HepG2 (cell line): ENCODE measurements at places on chromosomes 2 and 18. TPM values are rescaled to one million over a fixed set of nuclear protein-coding genes. Genes with fewer than 3 reads are reported as not detected.

DNA sequence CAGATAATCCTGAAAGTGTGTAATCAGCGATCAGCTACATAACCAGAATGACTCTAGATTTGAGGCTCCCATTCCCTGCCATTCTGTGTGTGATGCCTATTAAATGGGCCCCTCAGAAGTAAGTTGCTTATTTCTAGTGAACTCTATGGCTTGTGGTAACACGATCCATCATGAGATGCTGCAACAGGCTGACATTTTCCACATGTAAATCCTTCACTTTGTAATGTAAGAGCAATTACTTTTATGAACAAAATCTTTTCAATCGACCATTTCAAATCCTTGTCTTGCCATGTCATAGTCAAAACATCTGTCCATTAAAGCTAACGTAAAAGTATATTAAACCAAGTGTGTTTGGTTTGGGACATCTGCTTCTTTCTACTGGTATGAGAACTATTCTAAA is 175.9 kb upstream of the ETAA1 start:
- DNase-seq, result no peak

GRCh38 chr18:30093376-30093775 is 949.2 kb downstream of the DSC3 start:
- DNase-seq, result no peak

DNA sequence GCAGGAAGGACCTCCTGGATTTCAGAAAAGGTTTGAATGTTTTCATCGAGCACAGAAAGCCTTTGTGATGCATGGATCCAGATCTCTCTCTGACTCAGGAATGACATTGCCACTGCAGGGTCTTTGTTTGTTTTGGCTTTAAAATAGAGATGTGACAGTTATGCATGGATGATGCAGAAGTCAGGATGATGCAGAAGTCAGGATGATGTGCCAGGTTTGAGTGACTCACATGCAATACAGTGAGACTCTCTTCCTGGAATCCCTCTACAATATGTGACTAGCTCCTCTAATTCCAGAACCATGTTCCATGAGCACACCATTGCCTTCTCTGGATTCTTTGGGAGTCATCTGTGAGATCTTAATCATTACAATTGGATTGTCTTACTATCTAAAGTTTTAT is 177.9 kb upstream of the RAB6C start:
- no peak for DNase-seq

DNA sequence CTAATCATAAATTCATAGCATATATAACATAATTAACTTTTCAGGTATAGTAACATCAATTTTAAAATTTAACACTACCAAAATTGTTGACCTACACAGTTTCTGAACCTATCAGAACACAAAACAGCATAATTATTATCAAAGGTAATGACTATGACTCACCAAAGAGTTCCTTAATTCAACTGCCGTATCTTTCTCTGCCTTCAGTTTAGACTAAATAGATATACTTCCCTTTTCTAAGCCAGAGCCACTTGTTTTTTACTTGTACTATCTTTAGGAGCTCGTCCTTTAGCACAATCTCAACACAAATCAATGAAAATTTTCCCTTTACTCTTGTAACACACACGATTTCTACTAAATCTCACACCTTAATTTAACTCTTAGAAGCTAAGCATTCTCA is 54.4 kb downstream of the CCDC88A start:
- DNase-seq, result no peak

The ABCB11 gene
- not detected in 2 replicates for total RNA-seq

The RNU2-63P gene
- total RNA-seq, result 6.8 TPM in 1 of 2 replicates, not detected in the other

DNA sequence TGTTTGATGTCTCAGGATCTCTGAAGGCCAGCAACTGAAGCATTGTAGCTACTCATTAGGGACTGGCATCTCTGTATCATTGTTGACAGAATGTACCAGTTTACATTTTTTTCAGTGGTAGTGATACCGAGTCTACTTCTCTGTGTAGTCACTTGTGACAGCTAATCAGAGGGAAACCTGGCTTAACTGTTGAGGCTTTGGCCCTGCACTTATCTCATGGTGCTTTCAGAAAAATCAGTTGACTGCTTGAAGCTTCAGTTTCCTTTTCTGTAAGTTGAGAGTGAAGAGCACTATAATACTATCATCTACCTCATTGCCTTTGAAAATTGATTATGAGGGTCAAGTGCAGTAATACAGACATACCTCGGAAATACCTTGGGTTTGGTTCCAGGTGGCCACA is 90.0 kb downstream of the COMMD1 start:
- DNase-seq, result no peak

DNA sequence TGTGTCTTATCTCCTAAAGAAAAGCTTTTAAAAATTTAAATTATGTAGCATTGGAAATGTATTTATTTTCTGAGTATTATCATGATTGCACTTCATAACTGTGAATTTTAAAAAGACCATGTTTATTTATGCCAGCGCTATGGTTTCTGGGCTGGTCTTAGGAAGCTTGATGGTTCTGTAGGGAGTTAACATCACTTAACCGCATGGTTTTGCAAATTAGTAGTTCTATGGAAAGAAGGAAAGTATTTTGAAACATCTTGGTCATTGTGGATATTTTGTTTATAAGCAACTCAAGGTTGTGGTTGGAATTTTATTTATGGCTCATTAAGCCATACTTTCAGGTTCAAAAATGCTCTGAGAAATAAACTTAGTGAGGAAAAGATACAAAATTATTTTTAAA is 549.4 kb downstream of the STK39 start:
- DNase-seq, result no peak

- no peak for DNase-seq
Observed at GRCh38 chr2:226514895-226515294, 284.7 kb downstream of the IRS1 start.

- peak; percentile 43 for DNase-seq
Observed at GRCh38 chr2:151922845-151923666, 94.8 kb upstream of the ARL5A start.

DNA sequence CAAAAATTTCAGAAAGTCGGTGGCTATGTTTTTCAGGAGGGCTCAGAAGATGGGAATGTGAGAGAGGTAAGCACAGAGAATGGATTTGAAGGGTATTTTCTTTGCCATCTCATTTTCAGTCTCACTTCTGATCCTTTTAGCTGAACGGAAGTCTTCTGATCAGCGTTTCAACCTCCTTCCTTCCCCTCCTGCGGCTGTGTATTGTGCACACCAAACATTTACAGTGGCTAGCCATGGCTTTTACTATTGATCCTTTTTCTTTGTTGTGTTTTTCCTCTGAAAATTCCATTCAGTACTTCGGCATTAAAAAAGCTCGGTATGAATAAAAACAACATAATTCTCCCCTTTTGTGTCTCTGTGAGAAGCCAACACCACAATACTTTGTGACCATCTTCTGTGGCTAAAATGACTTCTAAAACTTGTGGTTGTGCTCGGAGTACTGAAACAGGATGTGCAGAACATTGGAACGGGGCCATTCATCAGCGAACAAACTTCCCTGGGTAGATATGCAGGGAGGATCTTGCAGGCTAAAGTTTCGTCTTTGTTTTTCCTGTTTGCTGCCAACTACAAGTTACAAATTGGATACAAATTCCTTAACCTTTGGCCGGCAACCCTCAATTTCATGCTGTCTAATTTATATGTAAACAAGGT is 260.8 kb upstream of the FAM98A start:
- DNase-seq, result no peak

GRCh38 chr2:156087875-156088274 is 244.6 kb downstream of the NR4A2 start:
- DNase-seq, result no peak

GRCh38 chr18:61948281-61948741 is 55.5 kb upstream of the RNF152 start:
- no peak for DNase-seq

The SPATA3 gene
- total RNA-seq, result not detected in 2 replicates

The GEN1 gene
- total RNA-seq, result 26.6 and 27.1 TPM in 2 replicates

GRCh38 chr2:226828191-226828590 is 7.7 kb upstream of the RHBDD1 start:
- DNase-seq, result no peak

The LYPD1 gene
- not detected in 2 replicates for total RNA-seq

- DNase-seq, result no peak
Observed at GRCh38 chr2:174449033-174449432, 37.8 kb downstream of the GPR155 start.

DNA sequence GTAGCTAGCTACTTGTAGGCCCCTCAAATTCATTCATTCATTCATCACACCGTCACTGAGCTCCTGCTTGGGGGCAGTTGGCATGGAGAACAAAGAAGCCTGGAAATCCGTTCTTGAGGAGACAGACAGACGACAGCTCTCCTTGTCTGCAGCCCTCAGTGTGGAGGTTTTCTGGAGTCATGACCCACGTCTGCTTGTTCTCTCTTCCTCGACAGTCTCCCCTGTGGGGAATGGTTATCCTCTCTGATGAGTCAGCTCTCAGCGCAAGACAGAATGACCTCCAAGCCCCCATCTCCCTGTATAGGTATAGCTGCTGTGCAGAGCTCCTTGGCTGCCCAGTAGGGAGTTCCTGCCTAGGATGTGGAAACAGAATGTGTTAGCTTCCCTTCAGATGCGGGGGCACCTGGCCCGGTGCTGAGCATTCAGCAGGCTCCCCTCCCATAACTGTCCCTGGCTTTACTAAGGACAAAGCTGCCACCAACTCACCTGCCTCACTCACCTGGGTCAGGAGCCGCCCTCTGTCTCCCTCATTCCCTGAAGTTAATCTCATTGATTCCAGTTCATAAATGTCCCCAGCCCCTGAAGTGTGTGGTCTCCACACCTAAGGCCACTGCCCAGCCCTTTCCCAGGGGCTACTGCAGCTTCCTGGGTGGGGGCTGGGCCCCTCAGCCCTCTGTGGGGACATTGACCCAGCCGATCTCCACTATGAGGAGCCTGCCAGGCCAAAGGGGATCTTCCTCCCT is 124.7 kb downstream of the ACKR3 start:
- no peak for DNase-seq

The TEKT4 gene
- total RNA-seq, result not detected in 2 replicates

The LPIN2 gene
- total RNA-seq, result 46.0 and 59.5 TPM in 2 replicates

The DNAH6 gene
- total RNA-seq, result not detected in 2 replicates

DNA sequence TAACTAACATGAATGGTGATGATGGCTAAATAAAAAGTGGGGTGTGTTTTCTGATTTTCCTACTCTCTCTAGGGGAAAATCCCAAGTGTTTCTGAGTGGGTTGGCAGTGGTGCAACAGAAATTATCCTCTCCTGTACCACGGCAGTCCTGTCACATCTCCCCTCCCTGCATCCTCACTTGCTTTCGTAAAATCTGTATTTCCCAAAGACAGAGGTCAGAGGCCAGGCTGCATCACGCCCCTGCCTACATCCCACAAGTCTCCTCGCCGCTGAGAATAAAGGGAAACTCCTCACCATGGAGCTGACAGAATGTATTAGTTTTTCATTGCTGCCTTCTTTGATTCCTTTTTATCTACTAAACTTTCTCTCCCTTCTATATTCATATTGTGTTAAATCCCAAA is 13.1 kb downstream of the FBLN7 start:
- no peak for DNase-seq

DNA sequence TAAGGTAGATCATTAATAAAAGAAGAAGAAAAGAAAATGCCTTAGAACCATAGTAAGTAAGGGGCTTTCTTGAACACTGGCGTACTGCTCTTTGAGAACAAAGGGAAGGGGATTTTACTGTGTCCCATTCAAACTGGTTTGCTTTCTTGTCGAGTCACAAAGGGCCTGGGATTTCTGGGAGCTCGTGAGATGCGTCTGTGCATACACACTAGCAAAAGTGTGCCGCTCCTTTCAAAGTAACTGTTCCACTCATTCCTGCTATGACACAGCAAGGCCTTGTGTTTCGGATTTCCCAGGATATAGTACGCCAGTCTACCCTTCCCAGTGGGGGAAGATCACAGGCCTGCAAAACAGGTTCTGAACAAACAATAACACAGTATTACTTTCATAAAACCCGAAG is 93.0 kb downstream of the KCTD18 start:
- no peak for DNase-seq

DNA sequence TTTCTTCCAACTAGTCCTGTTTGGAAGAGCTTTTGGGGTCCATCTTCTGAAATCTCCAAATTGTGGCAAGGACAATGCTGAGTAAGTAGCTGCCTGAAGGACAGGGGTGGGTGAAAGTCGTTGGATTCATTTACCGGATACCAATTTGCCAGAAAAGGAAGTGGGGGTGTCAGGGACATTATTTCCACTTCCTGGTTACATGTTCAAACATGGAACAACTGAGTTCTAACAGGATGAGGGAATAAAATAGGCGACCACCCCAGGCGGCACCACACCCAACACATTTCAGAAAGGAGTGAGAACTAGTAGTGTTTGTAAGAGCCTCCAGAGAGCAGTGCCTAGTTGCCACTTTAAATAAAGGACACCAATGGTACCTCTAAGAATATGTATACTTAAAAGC is 158.6 kb upstream of the SERTAD2 start:
- DNase-seq, result no peak

- DNase-seq, result no peak
Observed at GRCh38 chr18:46096651-46097300, 1.3 kb downstream of the ATP5F1A start.

DNA sequence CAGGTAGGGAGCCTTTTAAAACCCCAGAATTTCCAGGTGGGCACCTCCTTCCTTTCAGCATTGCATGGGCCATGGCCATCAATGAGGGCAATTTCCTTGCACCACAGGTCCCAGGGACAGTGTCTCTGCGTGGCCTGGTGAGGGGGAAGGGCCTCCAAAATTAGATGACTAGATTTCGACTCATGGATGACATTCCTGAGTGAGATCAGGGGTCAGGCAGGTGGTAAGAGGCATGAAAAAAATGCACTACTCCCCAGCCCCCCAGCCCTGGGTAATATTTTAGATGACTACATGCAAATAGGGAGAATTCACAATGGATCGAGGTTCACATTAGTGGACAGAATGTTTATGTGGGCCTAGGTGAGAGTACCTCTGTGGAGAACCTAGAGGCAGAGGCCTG is 19.0 kb upstream of the IGFBP5 start:
- DNase-seq, result no peak

DNA sequence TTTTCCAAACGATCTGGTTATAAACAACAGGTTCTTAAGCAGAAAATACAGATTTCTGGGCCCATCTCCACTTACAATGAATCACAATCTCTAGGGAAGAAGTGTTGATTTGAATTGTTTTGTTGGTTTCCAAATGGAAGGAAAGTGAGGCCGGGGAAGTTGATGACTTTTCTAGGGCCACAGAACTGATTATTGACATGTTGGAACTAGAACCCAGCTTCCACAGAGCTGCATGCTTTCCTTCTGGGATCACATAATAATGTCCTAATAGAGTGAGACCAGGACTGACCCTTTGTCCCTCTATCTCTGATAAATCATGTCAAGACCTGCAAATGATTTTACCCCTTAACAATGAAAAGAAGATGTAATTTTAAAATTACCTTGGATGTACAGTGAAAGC is 332.2 kb downstream of the OSR1 start:
- DNase-seq, result no peak

DNA sequence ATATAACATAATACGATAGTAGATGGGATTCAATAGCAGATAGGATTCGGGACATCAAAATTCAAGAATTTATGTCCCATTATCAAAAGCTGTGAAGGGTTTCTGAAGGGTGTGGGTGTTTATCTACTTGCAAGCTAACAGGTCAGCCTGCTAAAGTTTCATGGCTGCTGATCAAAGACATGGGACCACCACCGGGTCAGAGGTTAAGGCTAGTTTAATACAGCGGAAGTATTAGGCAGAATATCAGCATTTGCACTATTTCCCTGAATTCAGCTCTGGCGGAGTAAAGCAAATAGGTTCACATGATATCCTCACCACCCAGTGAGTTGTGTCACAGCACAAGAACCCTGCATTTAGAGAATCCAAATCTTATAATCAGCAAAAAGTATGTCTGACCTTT is 82.5 kb downstream of the DSEL start:
- DNase-seq, result peak; percentile 12

GRCh38 chr18:23134780-23135549 is at the start of gene CABLES1:
Gene CABLES1, plus strand, starts transcription at chr18:23135485. Its CDS starts 278 bp downstream, at chr18:23135763.
- DNase-seq, result peak; percentile 74
